PC-3 (cell line): ENCODE measurements at places on chromosomes 2 and 18. TPM values are rescaled to one million over a fixed set of nuclear protein-coding genes. Genes with fewer than 3 reads are reported as not detected.

STARD6 gene
- not detected in 2 replicates for total RNA-seq

PDE11A gene
- total RNA-seq = 0.15 and 0.23 TPM in 2 replicates

KANSL1L gene
- 2.2 and 2.3 TPM in 2 replicates for total RNA-seq

DNA sequence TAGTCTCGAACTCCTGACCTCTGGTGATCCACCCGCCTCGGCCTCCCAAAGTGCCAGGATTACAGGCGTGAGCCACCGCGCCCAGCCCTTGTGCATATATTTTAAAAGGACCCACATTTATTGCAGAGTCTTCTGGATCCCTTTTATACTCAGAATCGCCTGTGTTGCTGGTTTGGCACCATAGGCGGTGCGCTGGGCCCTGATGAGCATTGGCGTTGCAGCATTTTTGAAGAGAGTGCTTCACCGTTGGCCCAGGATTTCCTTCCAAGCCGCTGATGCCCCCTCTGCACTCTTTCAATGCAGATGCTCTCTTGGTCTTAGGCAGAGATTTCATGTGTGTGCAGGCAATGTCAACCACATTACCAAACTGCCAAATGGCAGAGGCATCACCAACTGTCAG, 13.5 kb upstream of the TFCP2L1 start:
- no peak overlapping the region for H3K27ac ChIP-seq
- no peak for DNase-seq
- no peak overlapping the region for H3K4me3 ChIP-seq
- H3K4me1 ChIP-seq = no peaks in the 10 kb centered on the region
- no peaks in the 10 kb centered on the region for H3K27me3 ChIP-seq
- H3K36me3 ChIP-seq = no peaks in the 10 kb centered on the region

GRCh38 chr18:63378919-63379638, 12.1 kb upstream of the KDSR start:
- H3K4me3 ChIP-seq = no peak overlapping the region; the same call in 1 of the 2 replicates
- no peak for DNase-seq
- H3K27ac ChIP-seq = no peak overlapping the region
- no peaks in the 10 kb centered on the region for H3K27me3 ChIP-seq
- peaks cover 11% of the 10 kb centered on the region for H3K4me1 ChIP-seq
- no peaks in the 10 kb centered on the region for H3K36me3 ChIP-seq

DNAJC5G gene
- total RNA-seq = not detected in 2 replicates

UGT1A10 gene
- total RNA-seq = 0.46 TPM in 1 of 2 replicates, not detected in the other

GRCh38 chr2:202133200-202133908, 60.3 kb downstream of the KIAA2012 start:
- no peaks in the 10 kb centered on the region for H3K27me3 ChIP-seq
- H3K4me3 ChIP-seq = no peak overlapping the region
- DNase-seq = no peak
- no peak overlapping the region for H3K27ac ChIP-seq
- H3K36me3 ChIP-seq = no peaks in the 10 kb centered on the region
- H3K4me1 ChIP-seq = 0 out of 2 replicates have a peak, but pooled peaks cover 5% of the 10 kb centered on the region

DNA sequence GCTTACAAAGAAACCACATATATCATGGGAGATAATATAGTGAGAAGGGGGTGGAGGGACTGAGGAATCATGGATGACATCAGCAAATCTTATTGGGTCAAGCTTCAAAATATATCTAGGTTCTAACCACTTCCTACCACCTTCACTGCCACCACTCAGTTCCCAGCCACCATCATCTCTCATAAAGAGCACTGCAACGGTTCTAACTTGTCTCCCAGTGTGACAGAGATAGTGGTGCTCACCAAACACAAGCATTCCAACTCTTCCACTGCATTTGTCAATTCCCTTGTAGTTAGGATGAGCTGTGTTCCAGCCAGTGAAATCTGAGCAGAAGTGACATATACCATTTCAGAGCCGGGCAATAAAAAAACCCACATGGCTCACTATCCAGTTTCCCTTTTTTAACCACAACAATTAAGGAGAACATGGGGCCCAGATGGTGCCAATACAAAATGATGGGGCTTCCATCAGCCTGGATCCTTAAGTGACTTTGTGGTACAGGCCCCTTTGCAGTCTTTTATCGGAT, 318.1 kb downstream of the NBAS start:
- DNase-seq = no peak
- H3K36me3 ChIP-seq = no peaks in the 10 kb centered on the region
- no peak overlapping the region for H3K4me3 ChIP-seq
- no peak overlapping the region for H3K27ac ChIP-seq
- H3K27me3 ChIP-seq = no peaks in the 10 kb centered on the region
- H3K4me1 ChIP-seq = peaks cover 11% of the 10 kb centered on the region; the same call in 1 of the 2 replicates

TEKT4 gene
- total RNA-seq = not detected in 2 replicates

- no peak for DNase-seq
- H3K4me1 ChIP-seq = no peaks in the 10 kb centered on the region
- H3K27me3 ChIP-seq = peaks cover 55% of the 10 kb centered on the region
These were observed 73.4 kb upstream of the TEX51 start for GRCh38 chr2:126825316-126825715.

DNA sequence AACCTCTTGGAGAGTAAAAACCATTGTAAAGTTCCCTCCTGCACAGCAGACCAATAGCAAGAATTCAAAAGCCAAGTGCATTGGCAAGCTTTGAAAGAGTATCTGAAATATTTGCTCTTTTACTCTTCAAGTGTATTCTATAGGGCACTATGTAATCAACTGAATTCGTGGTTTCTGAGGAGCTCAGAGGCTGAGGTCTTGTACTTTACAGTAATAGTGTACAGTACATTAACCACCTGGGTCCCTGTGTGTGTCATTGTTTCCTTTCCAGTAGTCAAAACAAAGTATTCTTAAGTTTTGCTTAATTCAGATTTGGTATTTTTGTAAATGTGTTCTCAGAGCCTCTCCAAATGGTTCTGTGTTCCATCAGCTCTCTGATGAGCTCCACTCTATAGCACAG, 769.7 kb downstream of the LRRTM4 start:
- H3K27ac ChIP-seq = no peak overlapping the region
- H3K27me3 ChIP-seq = no peaks in the 10 kb centered on the region
- no peak for DNase-seq
- H3K4me1 ChIP-seq = no peaks in the 10 kb centered on the region

- peaks cover 10% of the 10 kb centered on the region for H3K4me1 ChIP-seq
- DNase-seq = no peak
- no peaks in the 10 kb centered on the region for H3K27me3 ChIP-seq
- no peak overlapping the region for H3K27ac ChIP-seq
These were observed 205.4 kb downstream of the TMEM163 start for GRCh38 chr2:134513465-134513804.

GRCh38 chr18:47809420-47809819, 121.0 kb downstream of the SMAD2 start:
- H3K4me1 ChIP-seq = no peaks in the 10 kb centered on the region
- H3K27ac ChIP-seq = no peak overlapping the region
- H3K36me3 ChIP-seq = no peaks in the 10 kb centered on the region

- H3K36me3 ChIP-seq = no peaks in the 10 kb centered on the region
- H3K27ac ChIP-seq = no peak overlapping the region
- no peak overlapping the region for H3K4me3 ChIP-seq
- H3K27me3 ChIP-seq = no peaks in the 10 kb centered on the region
- no peak for DNase-seq
- peaks cover 37% of the 10 kb centered on the region for H3K4me1 ChIP-seq
These were observed 61.3 kb upstream of the RAPGEF4 start for GRCh38 chr2:172674034-172674967.

FNDC4 gene
- 1.7 and 4.7 TPM in 2 replicates for total RNA-seq

- no peak overlapping the region for H3K4me3 ChIP-seq
- H3K27me3 ChIP-seq = no peaks in the 10 kb centered on the region
- H3K36me3 ChIP-seq = no peaks in the 10 kb centered on the region
- no peak overlapping the region for H3K27ac ChIP-seq
- peaks cover 35% of the 10 kb centered on the region for H3K4me1 ChIP-seq
These were observed 116.5 kb downstream of the MCFD2 start for GRCh38 chr2:46798998-46799698.
